ENCODE measurements at places on chromosomes 4 and X.

- no peak for DNase-seq
These were observed 52.8 kb upstream of the CLDN24 start for GRCh38 chr4:183374950-183375555.

GRCh38 chr4:36426741-36427140 lies 145.3 kb downstream of the DTHD1 start:
- no peak for DNase-seq

- peak; percentile 77 for DNase-seq
These were observed 62.4 kb upstream of the UGT2B15 start for GRCh38 chr4:68732653-68733466.

GRCh38 chr4:45693746-45694145 lies 430.1 kb downstream of the GABRG1 start:
- peak; percentile 17 for DNase-seq

GRCh38 chr4:169922632-169923276 lies 103.4 kb downstream of the MFAP3L start:
- no peak for DNase-seq

DNA sequence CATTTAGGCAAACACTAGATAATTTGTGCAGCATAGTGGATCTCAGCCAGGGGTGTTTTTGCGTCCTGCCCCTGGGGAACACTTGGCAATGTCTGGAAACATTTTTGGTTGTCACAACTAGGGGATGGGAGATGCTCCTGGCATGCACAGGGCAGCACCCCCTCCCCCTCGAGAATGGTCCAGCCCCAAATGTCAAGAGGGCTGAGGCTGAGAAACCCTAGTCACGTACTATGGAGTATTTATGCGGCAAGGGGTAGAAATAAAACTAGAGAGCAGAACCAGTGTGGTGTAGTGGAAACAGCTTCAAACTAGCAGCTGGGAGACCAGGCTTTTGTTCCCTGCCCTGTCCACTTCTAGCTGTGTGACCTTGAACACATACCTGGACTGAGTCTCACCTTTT lies 38.2 kb upstream of the CLCN4 start:
- no peak for DNase-seq

GRCh38 chr4:1873776-1874175 lies 2.6 kb downstream of the NSD2 start:
- no peak for DNase-seq

DNA sequence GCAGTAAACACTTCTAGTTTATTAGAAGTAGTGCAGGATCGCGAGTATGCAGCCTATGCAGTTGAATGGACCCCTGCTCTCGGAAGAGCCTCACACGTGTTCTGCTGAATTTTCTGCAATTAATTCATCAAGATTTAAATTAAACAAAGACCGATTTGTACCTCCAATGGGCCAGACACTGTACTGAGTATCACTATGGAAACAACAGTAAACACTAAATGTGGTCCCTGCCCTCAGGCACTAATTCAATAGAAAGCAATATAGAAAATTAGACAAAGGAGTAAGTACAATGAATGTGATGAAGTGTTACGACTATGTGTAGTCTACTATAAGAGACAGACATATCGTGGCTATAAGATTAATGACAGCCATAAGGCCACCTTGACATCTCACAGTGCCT lies 740.3 kb upstream of the FRG1 start:
- DNase-seq, result no peak

- no peak for DNase-seq
These were observed 106.9 kb downstream of the FAM53A start for GRCh38 chr4:1576961-1577821.

DNA sequence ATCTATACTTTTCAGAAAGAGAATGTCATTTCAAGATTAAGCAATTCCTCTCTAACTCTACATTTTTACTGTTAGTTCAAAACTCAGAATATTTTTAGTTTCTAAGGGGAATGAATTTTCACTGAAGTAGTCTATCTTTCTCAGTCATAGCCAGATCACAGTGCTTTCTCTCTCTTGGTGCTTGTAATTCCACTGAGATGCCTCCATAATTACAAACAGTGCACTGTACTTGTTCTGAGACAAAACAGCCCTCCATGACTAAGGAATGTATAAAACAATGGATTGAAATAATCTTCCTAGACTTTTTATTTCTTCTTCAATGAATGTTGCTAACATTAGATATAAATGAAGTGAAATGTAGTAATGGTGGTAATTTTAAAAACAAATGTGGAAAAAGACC lies 603.2 kb upstream of the FAM241A start:
- no peak for DNase-seq

DNA sequence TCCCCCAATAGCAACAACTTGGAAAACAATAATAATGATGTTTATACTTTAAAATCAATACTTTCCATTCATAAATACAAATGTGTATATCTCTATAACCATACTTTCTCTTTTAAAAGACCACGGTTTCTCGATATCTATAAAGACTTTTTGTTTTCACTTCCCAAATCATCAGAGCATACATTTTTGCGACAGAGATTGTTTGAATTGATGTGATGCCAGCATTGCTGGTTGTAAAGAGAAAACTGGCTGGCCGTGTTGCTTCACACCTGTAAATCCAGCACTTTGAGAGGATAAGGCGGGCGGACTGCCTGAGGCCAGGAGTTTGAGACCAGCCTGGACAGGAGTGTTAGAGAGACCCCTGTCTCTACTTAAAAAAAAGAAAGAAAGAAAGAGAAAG lies 77.6 kb upstream of the ZNF518B start:
- DNase-seq, result no peak

DNA sequence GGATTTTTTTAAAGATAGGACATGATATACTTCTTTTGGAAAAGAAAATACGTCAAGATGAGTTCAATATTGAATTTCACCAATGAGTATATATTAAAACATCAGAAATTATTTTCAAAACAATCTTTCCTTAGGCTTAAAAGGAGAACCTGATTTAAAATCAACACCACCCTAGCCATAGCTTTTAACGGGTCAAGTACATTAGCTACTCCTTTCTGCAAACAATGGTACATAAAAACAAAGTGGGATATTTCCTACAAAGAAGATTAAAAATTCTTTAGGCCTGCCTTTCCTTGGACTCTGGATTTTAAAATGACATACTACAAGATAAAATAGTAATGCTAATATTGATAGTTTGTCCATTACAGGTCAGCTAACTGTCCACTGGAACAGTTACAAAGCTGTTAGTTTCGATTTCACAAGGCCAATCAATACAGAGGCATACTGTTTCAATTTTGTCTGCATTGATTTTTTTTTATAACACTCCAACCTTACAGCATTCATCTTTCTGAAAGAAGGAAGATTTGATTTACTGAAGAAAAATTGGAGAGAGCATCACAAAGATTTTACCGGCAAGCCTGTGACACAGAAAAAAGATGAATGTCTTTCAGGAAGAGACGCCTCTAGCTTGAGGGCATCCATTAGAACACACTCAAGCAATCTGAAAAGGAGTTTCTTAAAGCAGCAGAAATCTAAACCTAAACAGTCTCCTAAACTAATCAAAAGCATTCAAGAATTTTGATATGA lies 97.2 kb downstream of the MAB21L2 start:
- no peak for DNase-seq

DNA sequence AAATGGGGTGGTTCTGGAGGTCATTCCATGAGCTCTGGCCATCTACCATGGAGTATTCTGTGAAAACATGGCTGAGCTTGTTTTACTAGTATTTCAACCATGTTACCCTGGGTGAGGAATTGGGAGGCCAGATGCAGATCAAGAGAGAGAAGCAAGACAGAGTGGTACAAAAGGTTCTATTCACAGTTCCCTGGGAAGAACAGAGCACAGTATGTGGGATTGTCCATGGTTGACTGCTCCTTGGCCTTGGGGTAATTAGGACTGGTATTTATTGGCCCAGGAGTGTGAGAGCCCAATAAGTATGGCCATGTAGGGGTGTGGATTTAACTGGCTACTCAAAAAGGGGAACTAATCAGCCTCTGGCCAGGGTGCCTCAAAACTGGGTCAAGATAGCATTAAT lies 239.7 kb upstream of the GATB start:
- no peak for DNase-seq

- DNase-seq, result no peak
These were observed 16.3 kb upstream of the XAGE2 start for GRCh38 chrX:52352551-52352950.

DNA sequence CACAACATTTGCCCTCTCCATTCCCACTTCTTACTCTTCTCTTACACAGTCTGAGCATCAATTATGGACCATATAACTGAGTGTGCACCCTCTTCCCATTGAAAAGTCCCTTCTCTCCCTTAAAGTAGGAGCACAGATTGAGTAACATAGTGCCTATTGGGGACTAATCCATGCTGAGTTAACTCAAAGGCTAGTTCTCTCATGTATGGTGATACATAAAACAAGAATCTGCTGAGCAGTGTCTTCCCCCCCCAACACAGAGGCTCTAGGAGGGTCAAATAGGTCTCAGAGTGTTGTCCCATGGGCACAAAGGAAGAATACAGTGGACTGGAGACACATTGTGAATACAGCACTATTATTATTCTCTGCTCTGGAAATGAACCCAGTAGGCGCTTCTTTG lies 274.6 kb upstream of the BOD1L1 start:
- DNase-seq, result no peak

- no peak for DNase-seq
These were observed 449.3 kb downstream of the IL15 start for GRCh38 chr4:142085513-142086292.

DNA sequence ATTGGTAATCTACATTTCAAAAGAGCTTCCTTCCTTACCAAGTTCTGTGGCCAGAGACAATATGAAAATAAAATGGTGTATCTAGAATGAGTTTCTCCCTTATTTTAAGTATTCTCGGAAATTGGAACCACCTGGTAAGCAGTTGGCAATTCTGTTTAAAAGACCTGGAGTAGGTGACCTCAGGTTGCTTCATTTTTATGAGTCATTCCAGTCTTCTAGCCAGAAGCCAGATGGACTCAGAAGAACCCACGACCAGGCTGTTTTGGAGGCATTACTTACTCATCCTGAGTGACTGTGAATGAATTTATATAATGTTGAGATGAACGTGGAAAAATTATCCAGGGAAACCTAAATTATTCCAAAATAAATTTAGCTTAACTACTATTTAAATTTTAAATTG lies 9.1 kb downstream of the BMPR1B start:
- DNase-seq, result no peak

- DNase-seq, result no peak
These were observed 4.1 kb downstream of the SEPTIN6 start for GRCh38 chrX:119688911-119689321.

GRCh38 chr4:84496706-84497503 lies 2.2 kb downstream of the NKX6-1 start:
- no peak for DNase-seq

- no peak for DNase-seq
These were observed 16.5 kb downstream of the THAP6 start for GRCh38 chr4:75530556-75531322.

DNA sequence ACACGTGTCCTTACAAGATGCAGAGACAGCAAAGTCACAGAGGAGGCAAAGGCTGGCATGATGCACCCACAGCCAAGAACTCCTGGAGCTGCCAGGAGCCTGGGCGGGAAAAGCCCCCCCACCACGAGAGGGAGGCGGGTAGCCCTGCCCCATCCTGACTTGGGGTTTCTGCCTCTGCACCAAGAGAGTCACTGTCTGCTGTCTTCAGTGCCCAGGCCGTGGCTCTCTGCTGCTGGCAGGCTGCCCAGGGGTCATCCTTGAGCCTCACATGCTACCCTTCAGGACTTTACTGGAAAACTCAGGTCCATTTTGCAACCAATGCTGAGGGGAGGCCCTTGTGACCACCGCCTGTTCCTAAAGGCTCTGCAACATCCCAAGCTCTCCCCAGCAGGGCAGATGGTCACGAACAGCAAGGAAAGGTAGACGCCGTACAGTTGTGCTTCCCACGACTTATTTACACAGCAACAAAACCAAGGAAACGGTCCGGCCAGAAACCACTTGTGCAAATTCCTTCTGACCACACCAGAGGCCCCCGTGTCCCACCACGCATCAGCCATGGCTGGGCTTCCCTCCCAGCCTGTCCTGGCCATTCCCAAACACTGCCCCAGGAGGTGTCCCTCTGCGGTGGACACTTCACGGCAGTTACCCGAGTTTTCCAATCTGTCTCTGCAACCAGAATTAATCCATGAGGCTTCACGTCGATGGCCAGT lies 56.9 kb downstream of the ACOX3 start:
- DNase-seq, result no peak

- no peak for DNase-seq
These were observed 31.5 kb upstream of the NAA11 start for GRCh38 chr4:79357365-79357764.

GRCh38 chrX:81263059-81263458 lies 61.2 kb downstream of the SH3BGRL start:
- no peak for DNase-seq

DNA sequence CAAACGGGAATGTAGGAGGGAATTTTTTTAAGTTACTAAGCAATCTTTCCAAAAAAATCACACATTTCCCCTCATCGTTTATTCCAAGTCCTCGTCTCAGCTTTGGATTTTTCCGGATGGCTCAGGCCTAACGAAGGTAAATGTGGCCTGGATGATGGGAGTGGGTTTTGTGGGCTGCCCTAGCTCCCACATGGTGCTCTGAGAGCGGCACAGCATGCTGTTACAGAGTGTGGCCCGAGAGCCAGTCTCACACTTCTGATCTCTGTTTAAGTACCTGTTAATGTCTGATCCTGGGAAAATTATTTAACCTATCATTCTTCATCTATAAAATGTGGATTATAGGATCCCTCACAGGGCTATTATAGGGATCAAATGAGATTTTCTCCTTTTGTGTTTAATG lies 38.2 kb upstream of the ADAM29 start:
- no peak for DNase-seq

DNA sequence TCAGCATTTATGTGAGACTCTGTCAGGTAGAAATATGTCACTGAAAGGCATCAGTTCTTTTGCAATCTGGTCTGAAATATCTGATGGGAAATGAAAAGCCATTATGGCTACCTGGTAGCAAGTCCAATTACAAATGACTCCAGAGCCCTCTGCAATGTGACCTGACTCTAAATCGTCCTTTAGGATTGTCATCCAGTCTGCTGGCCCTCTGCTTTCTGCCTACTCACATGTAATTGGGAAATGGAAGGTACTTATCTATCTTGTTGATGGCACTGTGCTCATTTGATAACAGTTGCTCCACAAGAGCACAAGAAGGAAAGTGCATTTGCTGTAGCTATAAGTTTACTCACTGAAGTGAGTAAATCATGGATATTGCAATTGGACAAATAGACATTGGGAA lies 799.8 kb downstream of the RAPGEF2 start:
- no peak for DNase-seq

DNA sequence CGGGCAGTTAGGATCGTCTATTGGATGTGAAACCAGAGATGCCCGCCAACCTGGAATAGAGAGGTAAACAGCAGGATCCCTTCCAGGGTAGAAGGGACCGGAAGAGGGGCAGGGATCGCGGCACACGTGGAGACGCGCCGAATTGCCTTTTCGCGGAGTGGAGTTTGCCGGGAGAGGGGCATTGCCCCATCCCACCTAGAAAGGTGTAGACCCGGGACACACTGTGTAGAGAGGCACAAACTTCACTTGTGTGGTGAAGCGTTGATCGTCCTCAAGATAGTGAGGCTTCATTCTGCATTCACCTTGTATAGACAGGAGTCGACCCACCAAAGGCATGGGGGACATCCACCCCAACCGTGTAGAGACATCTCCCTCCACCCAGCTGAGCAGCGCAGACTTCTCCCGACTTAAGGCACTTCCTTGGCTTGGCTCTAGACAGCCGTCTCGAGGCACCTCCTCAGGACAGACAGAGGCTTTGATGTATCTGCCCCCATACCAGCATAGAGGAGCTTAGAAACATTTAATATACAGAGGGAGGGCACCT lies 410 bp downstream of the GNL3L start:
- no peak for DNase-seq
